Kidney (tissue), 22 donors: ENCODE measurements at places on chromosomes 5 and 9. TPM values are rescaled to one million over a fixed set of nuclear protein-coding genes. Genes with fewer than 3 reads are reported as not detected.

The C1QTNF2 gene
- total RNA-seq: 2.8 TPM

The MOB3B gene
- 22.5 TPM for total RNA-seq

The ZER1 gene
- total RNA-seq: 43.2 TPM

The RLN2 gene
- 1.1 TPM for total RNA-seq

The TMC1 gene
- 0.25 TPM for total RNA-seq

The SLCO6A1 gene
- total RNA-seq: not detected

The AP3S1 gene
- 54.1 TPM for total RNA-seq

The PCDHB12 gene
- total RNA-seq: 2.5 TPM

The GPR150 gene
- 0.16 TPM for total RNA-seq

The MYOZ3 gene
- total RNA-seq: 0.66 TPM

The CDH6 gene
- total RNA-seq: 196 TPM

The BTNL3 gene
- not detected for total RNA-seq

The RNF180 gene
- 23.0 TPM for total RNA-seq

The LCN9 gene
- total RNA-seq: not detected

The SLCO4C1 gene
- total RNA-seq: 35.1 TPM

The GADD45G gene
- 7.3 TPM for total RNA-seq

The OR1J2 gene
- not detected for total RNA-seq

The IQGAP2 gene
- 23.2 TPM for total RNA-seq

The TENT4A gene
- 22.8 TPM for total RNA-seq

The CCDC183 gene
- total RNA-seq: 0.88 TPM

The PLPP7 gene
- 4.0 TPM for total RNA-seq

The DNAJC21 gene
- 45.0 TPM for total RNA-seq

The WNK2 gene
- 4.8 TPM for total RNA-seq

The SAPCD2 gene
- 2.3 TPM for total RNA-seq
